ENCODE measurements at places on chromosomes 3 and 15.

DNA sequence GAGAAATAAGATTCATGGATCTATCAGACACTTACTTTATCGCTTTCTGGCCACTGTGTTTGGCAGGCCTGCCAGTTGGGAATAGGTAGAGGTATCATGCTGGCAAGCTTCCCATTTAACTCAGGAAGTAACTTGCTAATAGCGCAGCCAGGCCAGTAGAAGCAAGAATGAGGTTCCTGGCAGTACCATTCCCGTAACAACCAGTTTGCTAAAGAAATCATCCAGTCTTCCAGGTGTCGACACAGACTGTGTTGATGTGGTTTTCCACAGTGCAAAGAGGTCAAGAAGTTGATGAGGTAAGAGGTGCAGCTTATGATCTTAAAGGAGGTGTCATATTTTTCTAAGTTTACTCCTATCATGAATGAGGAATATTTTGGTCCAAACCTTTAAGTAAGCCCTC, 46.2 kb downstream of the DPH6 start:
- no peak for DNase-seq

GRCh38 chr3:31522152-31522551, 10.6 kb upstream of the STT3B start:
- DNase-seq, result no peak

- no peak for DNase-seq
Observed at GRCh38 chr3:48504051-48504946, at the start of gene SHISA5. TSS of gene SHISA5 (minus strand) at chr3:48504174. CDS start at chr3:48504094, 80 bp downstream.

DNA sequence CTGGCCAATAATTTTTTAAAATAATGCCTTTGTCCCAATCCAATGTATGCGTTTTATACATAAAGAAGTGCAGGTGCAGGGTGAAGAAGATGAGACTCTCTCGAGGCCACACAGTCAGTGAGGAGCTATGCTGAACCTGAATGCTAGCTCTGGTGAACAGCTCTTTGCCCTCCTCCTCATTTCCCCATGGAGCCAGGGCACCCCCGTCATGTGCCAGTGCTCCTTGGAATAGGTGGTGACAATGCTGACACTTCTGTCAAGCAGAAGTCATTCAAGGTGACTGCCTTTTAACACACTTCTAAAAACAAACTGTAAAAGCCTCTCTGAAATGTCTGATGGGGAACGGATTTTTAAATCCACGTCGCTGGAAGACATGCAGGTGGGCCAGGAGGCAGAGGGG, 162.4 kb upstream of the WNT5A start:
- no peak for DNase-seq

- no peak for DNase-seq
Observed at GRCh38 chr3:42805141-42805821, 991 bp upstream of the HIGD1A start.

DNA sequence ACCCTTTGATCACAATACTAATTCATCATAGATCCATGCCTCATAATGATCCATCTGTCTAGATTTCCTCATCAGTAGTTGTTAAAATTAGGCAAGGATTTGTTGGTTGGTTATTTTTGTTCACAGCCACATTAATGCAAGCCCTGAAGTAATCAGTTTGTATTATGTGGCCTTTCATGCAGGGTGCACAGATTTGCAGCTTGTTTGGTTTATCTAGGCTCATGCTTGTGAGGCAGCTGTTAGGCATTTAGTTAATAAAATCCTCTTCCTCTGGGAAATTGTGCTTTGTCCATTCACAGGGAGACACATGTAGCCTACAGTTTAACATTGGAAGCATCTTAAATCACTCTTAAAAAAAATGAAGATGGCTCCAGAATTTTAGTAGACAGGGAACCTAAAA, 162.8 kb upstream of the ZNF385D start:
- no peak for DNase-seq

DNA sequence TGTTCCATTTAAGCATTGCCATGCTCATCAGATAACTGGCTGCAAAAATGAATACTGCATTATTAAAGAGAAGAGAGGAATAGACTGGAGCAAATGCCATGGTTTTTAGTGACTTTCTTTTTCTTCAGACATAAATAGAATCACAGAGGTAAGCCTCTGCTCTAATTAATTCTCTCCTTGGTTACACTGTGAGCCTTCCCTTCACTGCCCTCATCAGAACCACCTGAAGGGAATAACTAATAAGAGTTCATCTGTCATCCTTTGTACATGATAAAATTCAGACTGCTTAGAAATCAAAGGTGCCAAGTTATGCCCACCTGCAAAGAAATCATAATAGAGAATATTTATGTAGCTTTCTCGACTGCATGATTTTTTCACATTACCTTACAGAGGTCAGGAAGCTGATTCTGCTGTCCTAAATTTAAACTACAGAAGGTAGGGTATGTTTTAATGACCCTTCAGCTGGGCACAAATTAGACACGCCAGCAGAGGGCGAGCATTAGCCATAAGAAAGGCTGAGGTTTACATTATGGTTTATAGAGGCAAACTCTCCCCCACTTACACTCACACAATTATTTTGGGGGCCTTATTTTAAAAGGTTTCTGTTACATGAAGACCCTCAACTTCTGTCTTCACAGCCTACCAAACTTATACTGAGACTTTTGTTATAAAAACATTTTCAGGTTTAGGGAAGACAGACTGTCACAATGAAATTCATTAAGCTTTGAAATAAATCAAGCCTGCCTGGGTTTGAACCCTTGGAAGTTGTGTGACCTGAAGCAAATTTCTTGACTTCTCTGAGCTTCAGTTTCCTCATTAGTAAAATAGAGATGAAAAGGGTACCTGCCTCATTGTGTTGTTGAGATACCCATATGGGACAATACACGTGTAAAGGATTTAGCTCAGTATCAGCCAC, 15.3 kb upstream of the UNC13C start:
- no peak for DNase-seq

- no peak for DNase-seq
Observed at GRCh38 chr3:4821975-4822374, 157.3 kb upstream of the BHLHE40 start.

DNA sequence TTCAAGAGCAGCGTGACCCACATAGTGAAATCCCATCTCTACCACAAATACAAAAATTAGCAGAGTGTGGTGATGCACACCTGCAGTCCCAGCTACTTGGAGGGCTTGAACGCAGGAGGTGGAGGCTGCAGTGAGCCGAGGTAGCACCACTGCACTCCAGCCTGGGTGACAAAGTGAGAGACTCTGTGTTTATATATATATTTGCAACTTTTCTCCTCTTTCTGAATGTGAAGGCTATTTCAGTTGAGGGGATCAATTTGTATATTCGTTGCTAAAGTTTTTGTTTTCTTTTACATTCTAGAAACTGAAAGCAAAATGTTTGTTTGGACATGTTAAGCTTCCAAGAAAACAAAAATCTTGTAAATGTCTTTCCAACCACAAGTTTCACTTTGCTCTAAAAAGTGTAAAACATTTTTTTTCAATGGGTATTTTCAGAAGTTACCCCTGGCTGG, 29.8 kb upstream of the FAM98B start:
- DNase-seq, result no peak

DNA sequence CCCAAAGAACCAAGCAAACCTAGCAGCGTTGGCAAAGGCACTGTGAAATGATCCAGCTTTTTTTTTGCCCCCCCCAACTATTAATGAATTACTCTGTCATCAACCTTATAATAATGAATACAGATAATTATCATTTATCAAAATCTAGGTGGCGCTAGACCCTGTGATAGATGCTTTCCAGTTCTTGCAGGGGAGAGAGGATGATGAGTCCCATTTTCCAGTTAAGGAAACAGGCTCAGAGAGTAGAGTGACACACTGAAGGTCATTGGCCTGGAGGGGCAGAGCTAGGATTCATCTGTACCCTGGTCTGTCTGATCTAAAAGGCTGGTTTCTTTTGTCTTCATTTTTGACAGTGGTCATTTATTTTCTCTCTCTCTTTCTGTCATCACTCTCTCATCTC, 5.0 kb downstream of the ACOX2 start:
- no peak for DNase-seq

DNA sequence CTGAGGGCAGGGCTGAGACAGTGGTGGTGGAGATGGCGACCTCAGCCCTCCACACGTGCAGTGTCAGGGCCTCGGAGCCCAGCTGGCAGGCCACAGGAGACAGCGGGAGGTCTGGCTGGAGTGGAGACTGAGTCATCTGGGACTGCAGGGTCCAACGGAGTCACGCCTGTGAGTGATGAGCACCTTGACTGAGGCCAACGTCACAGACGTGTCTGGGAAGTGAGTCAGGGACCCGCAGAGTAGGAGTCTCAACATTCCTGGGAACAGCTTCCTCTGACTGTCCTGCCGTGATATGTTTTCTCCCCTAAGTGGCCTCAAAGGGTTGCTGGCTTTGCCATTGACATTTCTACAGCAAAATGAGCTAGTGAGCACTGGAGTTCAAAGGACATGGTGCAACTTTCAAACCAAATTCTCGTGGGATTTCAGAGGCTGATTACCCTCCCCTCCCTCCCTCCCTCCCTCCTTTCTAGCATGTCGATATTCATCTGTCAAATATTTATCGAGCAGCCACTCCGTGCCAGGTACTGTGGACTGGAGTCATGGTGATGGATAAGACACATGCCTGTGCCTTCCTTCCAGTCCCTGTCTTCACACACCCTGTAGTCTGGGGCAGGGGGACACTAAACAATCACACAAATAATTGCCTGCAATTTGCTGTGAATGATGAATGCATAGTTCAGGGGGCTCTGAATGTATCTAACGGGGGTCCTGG, 53.3 kb upstream of the AMOTL2 start:
- no peak for DNase-seq

GRCh38 chr3:189975391-189975990, 145.2 kb downstream of the P3H2 start:
- DNase-seq, result no peak

GRCh38 chr3:177713928-177714900, 516.9 kb upstream of the TBL1XR1 start:
- no peak for DNase-seq

- DNase-seq, result peak; percentile 18
Observed at GRCh38 chr3:128481438-128481942, 11.5 kb downstream of the GATA2 start.

DNA sequence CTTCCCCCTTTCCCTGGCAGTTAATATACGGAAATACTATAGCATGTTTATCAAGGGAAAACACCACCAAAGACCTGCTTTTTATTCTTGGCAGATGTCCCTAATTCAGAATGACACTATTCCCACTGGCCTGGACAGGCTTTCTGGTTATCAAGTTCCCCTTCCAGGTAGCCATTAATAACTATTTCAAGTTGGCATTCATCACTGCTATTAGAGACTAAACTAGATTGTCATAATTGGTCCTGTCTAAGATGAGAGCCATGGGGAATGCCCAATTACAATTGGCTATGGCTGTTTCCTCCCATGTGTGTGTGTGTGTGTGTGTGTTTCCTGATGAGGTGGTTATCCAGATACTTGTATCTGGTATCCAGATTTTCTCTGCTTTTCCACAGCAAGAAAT, 608.1 kb downstream of the SQOR start:
- no peak for DNase-seq

GRCh38 chr3:114078126-114078525, 21.6 kb downstream of the QTRT2 start:
- DNase-seq, result no peak

GRCh38 chr15:91171334-91171733, 71.3 kb downstream of the SV2B start:
- no peak for DNase-seq

Measured in DMS 273 treated with DMSO at 0.1 percent for 48 hours (cell line).